ENCODE measurements at places on chromosomes 5 and 9. TPM values are rescaled to one million over a fixed set of nuclear protein-coding genes. Genes with fewer than 3 reads are reported as not detected.

Gene NR4A3
- 20.4 TPM for total RNA-seq

Gene ASS1
- total RNA-seq, result 5.3 TPM

Gene MARVELD2
- total RNA-seq, result 0.18 TPM

Gene GLRA1
- total RNA-seq, result not detected

Gene CDKN2B
- 0.93 TPM for total RNA-seq

Gene CNTNAP3B
- not detected for total RNA-seq

Gene MRRF
- total RNA-seq, result 39.5 TPM

Gene EMB
- 161 TPM for total RNA-seq

Gene CDH9
- not detected for total RNA-seq

Gene LIX1
- total RNA-seq, result not detected

Gene C9
- not detected for total RNA-seq

Gene TRIM41
- total RNA-seq, result 40.7 TPM

Gene ARL10
- 6.3 TPM for total RNA-seq

Gene S100Z
- total RNA-seq, result 0.42 TPM

All from activated CD8-positive, alpha-beta memory T cell treated with anti-CD3 and anti-CD28 coated beads, Interleukin-2, amount 10 ng/mL, durations not matched to agents 7 days and 5 days (primary cell).